GDM1 (cell line): ENCODE measurements at places on chromosomes 11 and 22.
A peak's percentile ranks its signal among the peaks of the same experiment; 100 is the strongest.

GRCh38 chr22:46125816-46126765, 24.2 kb upstream of the PPARA start:
- no peak for DNase-seq

DNA sequence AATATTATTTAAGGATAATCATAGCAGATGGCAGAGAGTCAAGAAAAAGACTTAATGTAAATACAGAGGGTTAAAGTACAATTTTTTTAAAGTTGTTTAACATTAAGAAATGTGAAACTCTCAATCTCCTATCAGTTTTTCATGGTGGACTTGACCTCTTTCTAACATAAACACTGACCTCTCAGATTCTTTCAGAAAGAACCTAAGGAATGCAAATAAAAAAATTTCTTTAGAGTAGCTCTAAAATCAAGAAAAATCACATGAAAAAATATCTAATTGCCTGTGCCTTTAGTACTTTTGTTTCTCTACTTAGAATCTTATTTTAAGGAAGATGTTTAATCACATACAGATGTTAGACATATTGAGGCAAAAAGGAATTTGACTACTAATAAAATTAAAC, 12.9 kb downstream of the RNF141 start:
- DNase-seq: no peak

- no peak for DNase-seq
These were observed 569 bp downstream of the POLA2 start for GRCh38 chr11:65262381-65262680.

GRCh38 chr22:28910569-28911303, 27.4 kb downstream of the ZNRF3 start:
- DNase-seq: no peak

DNA sequence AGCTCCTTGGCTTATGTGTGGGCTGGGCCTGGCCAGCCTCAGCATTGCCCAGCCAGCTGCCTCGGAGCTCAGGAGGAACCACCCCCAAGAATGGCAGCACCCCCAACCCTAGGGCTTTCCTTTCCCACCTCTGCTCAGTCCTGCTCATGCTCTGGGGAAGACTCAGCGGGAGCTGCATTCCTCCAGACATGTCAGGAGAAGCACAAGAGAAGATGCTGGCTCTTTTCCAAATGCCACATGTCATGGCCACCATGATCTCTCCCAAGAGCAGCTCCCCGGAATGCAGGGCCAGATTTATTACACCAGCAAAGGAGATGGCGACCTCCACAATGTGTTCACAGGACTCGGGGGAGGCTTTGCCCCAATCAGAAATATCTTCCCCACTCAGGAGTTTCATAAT, 143.7 kb downstream of the PKNOX2 start:
- DNase-seq: no peak

DNA sequence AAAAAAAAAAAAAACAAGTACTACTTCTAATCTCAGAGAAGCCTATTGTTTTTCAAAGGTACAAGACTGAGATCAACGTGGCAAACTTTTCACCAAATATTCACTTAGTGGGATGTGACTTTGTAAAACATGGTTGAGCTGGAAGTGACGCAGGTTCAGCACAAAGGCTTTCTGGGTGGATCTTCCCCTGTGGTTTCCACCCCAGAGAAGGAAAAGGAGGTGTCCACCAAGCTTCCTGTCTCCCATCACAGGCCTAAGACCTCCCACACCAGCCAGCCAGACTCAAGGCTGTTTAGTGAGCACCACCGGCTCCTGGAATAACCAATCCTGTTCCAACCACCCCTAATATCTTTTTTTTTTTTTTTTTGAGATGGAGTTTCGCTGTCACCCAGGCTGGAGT, 5.7 kb downstream of the TMEM184B start:
- DNase-seq: peak; percentile 72

GRCh38 chr22:28001171-28001835, 82.2 kb upstream of the PITPNB start:
- no peak for DNase-seq

DNA sequence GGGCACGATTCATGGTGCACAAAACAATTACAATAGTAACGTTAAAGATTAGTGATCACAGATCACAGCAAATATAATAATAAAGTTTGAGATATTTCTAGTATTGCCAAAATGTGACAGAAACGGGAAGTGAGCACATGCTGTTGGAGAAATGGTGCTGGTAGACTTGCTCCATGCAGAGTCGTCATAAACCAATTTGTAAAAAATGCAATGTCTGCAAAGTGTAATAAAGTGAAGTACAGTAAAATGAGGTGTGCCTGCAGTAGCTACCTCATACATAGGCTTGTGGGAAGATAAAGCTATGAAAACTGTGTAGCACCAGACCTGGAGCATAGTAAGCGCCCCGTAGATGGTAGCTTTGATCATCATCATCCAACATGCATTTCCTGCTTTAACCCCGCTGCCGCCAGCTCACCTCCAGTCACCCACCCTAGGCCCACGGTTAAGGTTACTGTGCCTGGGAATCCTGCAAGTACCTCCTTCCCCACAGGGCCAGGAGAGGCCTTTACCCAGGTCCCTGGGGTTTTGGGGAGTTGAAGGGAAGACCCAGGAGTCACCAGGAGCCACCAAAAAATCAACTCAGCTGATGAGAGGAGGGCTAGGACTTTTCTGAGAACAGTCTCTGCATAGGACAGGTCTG, 59.2 kb downstream of the MYO7A start:
- DNase-seq: no peak

DNA sequence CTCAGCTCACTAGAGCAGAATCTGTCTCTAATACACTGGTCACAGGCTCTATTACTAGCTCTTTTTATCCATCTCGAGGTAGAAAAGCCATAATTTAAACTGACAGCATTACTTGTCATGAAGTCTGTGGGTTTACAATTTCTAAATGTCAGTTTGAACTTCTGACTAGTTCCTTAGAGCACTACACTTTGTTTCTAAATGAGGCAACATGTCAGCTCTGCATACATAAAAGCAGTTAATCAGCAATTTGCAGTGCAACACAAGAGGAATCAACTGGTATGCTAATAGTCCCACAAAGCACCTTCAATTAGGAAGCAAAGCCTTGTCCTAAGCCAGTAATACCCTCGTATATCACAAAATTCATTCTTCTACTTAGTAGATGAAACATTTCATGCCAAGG, 321.3 kb downstream of the TTC28 start:
- DNase-seq: no peak

- no peak for DNase-seq
These were observed 312.4 kb downstream of the BUD13 start for GRCh38 chr11:116460156-116460920.

- DNase-seq: no peak
These were observed 42.2 kb upstream of the GCAT start for GRCh38 chr22:37765498-37765897.

DNA sequence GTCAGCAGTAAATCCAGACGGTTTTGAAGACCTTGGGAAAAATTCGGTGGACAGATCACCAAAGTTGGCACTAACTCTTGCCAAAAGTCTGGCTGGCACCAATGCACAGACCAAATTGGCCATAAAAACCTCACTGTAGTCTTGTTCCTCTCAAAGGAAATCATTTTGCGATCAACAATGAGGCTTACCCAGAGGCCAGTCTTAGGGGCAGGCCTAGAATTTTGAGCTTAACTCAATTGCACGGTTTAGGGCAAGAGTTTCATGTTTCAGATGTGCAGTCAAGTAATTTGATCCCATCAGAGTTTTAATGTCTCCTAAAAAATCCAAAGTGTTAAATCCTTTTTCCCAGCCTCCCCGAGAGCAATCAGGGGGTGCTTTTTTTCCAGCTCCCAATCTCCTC, 19.0 kb downstream of the MPPED2 start:
- no peak for DNase-seq

DNA sequence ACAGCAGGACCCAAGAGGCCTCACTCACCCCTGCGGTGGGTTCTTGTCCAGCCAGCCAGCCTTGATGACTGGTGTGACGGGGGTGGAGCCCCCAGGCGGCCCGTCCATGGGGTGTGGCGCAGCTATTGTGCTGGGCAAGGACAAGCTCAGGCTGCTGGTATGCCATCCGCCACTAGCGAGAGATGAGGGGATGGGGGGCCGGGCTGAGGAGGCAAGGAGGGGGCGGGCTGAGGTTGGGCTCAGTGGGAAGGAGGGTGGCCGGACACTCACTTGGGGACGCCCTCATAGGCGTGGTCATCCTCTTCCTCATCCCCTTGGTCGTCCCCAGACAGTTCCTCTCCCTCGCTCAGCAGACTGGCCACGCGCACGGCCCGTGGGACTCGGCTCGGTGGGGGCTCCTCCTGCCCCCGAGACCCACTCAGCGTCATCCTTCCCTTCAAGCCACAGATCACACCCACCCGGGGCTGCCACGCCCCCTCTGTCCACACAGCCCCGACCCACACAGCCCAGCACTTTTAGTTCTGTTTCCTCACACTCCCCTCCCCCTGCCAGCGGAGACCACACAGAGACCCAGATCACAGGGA, 38.0 kb upstream of the PDE2A start:
- DNase-seq: no peak

DNA sequence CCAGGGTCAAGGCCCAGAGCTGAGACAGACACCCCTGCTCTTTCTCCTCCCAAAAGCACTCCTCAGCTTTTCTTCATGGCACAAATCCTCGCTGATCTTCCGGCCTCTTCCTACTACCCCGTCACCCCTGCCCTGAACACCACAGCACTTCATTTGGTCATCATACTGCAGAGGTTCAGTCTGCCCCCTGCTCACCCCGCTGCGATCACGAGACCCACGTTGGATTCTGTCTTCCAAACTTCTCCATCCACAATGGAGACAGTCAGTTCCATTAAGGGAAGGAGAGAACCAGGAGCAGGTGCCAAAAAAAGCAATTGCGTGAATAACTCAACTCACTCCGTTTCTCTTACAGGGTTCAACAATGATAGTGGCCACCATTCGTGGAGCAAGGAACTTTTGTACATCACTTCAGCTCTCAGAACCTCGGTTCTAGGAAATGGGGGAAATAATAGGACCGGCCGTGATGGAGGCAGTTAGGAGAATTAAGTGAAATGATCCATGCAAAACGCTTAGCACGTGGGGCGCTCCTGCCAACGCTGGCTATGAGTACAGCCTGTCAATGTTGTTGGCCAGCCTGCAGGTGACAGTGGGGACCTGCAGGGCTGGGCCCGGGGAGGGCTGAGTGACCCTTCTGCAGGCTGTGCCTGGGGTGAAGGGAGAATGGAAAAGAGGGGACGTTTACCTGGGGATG, 45.9 kb downstream of the MN1 start:
- no peak for DNase-seq

GRCh38 chr22:37943136-37943824, 10.1 kb downstream of the C22orf23 start:
- DNase-seq: no peak

GRCh38 chr11:17606233-17607082, 59.4 kb downstream of the OTOG start:
- no peak for DNase-seq

- no peak for DNase-seq
These were observed 62.2 kb upstream of the FDX1 start for GRCh38 chr11:110367571-110367970.

DNA sequence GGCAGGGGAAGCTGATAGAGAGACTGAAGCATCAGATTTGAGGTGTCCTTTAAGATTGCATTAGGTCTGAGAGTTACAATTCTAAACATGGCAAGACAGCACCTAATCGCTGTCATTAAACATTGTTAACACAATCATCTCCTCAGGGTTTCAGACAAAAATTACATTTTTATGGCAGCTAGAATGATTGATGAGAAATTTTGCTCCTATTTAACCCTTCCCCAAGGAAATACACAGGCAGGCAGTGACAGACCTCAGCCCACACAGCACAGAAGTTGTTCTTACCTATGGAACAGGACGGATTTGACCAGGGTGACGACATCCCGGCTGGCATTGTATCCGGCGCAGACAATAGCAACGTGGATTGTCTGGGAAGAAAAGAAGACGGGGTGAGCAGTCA, 294.3 kb downstream of the LARGE1 start:
- DNase-seq: no peak

DNA sequence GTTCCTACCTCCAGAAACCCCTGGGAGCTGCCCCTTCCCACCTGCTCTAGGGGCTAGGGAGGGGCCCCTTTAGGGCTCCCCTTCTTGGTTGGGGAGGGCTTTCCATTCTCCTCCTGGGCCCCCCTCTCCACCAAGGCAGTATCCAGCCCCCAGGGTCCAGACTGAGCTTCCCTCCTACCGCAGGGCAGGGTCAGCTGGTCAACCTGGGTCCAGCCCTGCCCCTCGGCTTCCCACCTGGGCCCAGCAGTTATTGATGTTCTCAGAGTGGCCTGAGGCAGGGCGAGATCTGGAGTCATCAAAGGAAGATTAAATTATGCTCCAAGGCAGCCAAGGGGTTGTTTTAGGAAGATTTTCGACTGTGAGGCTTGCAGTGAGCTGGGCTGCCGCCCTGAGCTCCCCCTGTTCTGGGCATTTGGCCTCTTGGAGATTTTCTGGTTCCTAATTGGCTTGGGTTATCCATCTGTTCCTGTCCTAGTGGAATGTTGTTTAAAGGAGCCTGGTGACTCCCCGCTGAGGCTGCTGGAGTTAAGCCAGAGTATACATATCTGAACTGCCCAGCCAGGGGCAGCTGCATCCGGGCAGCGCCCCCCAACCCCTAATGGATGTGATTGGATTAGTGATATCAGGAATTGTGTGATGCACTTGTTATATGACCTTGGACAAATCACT, 1.8 kb upstream of the SLC22A8 start:
- no peak for DNase-seq

- no peak for DNase-seq
These were observed 19.8 kb downstream of the SPECC1L start for GRCh38 chr22:24290459-24290858.

- no peak for DNase-seq
These were observed 98.1 kb downstream of the GAB2 start for GRCh38 chr11:78319453-78319955.

- no peak for DNase-seq
These were observed 4.7 kb downstream of the OSBPL5 start for GRCh38 chr11:3160252-3161031.

DNA sequence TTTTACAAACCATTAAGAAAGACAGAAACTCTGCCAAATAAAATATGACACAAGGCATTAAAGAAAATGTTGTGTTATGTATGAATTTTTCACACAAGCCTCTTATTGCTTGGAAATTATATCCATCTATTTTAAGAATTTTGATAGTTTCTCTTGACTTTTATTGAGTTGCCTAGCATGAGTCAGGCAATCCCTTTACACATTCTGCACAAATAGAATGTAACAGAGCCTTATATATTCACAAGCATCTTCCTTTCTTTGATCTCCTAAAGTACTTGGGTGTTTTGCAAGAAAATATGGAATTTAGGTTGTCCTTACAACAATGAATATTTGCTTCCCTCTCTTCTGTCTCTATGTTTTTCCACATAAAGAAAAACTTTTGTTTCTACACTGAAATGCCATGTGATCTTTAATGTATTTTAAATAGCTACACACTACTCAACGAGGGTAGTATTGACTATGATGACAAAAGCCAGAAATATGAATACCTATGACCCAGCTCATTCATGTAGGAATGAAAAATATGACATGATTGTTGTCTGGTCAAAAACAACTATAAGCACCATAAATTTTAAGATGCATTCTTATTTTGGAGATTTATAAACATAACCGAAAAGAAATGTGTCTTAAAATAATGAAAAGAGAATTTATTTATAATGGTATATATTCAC, 398.8 kb downstream of the GUCY1A2 start:
- no peak for DNase-seq

GRCh38 chr11:120035756-120036155, 102.2 kb downstream of the TRIM29 start:
- no peak for DNase-seq

GRCh38 chr22:35044607-35045390, 21.2 kb upstream of the ISX start:
- no peak for DNase-seq
